ENCODE measurements at places on chromosomes 2 and 18.

DNA sequence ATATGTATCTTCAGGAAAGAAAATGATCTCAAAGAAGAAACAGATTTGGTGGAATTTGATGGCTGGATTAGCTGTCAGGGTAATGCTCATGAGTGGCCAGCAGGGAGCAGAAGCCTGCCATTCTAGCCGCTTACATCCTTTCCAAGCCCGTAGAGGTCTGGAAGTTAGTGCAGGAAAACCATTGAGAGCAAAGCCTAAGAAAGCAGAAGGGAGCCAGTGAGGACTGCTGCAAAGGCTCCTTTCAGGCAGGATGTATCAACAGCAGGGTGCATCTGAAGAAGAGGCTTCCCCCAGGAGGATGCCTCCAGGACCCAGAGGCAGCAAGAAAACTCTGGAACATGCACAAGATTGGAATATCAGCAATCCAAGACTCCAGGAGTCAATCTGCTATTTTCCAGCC, 22.9 kb upstream of the LBH start:
- no peak for DNase-seq

DNA sequence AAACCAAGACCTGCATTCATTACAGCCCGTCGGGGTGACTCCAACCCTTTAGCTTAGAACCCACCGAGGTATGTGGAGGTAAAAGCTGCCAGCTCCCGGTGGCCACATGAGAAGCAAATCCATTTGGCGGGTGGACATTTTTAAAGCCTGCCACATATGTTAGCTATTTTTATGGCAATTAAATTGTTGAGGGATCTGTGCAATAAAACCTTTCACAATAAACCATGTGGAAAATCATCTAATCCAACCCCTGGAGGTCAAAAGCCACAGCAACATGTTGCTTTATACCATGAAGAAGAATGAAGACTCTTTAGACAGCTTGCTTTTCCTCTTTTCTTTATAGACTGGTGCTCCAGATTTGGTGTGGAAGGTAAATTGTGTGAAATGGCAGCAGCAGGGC, 176.3 kb downstream of the AGPS start:
- DNase-seq: no peak

- DNase-seq: no peak
Observed at GRCh38 chr2:119442850-119443249, 11.2 kb downstream of the TMEM37 start.

GRCh38 chr2:67627456-67628207, 230.5 kb downstream of the ETAA1 start:
- DNase-seq: no peak

DNA sequence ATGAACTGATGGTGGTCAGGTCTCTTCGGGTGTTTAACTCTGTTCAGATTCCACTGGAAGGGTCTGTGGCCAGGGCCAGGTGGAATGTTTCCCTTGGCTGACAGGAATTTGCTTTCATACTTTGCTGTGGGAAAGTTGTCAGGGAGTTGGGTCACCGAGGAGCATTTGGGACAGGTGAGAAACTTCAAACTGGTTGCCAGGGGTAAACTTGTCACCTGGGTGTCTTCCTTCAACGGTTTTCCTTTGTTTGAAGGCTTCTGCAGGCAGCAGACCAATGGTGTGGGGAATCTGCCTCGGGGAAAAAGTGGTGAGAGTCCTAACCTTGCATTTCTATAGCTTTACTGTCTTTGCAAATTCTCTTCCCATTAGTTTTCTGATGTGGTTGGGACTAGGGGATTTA, 92.2 kb downstream of the TGFA start:
- DNase-seq: no peak

DNA sequence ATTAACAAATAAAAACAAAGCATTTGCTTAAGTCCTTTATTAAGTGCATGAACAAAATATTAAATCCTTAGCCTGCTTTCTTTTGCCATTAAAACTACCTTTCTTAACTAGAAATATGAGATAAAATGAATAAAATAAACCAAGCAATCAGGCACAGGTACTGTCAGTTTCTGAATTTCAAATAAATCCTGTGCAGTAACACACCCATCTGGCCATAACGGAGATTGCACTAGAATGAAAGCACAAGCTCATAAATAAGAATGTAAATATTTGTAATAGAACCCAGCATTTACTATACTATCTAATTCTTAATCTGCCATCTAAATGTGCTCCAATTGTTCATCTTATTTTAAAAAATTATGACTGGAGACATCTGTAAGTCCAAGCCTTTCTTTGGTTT, 31.9 kb downstream of the PRKRA start:
- DNase-seq: no peak

DNA sequence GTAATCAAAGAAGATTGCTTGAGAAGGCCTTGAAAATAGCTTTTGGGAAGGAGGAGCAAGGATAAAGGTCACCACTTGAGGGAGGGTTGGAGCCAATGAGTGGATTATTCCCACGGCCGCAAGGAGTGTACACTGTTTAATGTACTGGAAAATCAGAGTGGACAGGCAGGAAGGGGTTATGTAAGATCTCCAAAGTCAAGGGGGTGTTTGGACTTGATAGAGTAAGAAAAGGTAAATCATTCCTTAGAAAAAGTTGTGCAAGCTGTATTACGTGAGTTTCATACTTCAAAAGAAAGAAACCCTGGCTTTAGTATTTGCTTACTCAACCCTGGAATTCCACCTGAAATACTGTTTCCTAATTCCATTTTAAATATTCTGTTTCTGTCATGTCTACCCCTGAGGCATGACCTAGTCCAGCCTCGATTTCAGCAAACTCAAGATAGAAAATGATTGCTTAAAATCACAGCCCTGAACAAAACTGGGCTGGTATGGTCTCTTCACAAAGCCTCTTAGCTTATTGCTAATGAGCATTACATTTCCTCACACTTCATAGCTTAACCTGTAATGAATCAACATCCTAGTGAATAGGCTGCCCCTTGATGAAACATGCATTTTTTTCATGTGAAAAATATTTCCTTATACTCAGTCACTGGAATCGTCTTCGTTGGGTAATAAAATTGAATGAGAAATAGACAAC, 1.1 kb downstream of the MREG start:
- no peak for DNase-seq

DNA sequence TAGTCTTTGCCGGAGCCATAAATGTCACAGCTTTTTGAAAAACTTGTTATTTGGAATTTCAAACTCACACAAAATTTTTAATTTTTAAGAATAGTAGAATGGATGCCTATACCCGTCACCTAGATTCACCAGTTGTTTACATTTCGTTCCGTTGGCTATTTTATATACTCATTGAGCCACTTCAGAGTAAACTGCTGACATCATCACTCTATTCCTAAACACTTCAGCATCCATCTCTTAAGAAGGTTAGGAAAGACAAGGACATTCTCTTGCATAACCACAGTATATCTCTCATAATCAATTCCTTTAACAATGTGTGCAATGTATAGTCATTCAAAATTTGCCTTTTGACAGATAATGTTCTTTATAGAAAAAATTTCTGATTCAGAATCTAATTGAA, 1065.8 kb downstream of the LRP1B start:
- DNase-seq: no peak

All from activated T-cell treated with anti-CD3 and anti-CD28 coated beads for 1 hour (primary cell).